ENCODE measurements at places on chromosomes 12 and 14.

- DNase-seq = no peak
These were observed 27.2 kb upstream of the NRXN3 start for GRCh38 chr14:78142998-78143397.

DNA sequence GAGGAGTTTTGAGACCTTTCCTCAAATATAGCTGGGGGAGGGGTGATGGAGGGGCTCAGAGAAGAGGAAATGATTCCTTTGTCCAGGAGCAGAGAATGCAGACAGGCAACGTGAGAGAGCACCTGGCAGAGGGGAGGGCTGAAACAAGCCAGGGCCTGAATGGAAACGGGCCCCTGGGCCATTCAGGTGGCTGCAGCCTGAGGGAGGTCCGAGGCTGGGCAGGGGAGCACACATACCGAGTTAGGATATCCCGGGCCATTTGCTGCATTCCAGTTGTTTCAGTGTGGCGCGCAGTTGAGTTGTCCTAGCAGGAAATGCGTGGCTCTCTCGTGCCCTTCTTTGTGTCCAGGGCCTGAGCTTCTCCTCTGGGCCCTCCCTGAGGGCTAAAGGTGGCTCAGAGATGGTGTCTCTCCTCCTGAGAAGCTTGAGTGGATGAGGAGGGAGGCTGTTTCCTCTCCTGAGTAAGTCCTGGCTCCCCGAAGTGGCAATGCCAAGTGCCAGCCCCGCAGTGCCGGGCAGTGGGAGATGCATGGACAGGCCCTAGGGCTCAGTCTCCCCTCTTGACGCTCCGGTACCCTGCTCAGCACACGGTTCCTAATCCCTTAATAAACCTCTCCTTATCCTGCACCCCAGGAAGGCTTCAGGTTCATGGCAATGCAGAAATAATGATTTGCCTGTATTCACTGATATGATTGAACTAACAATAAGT lies 85.5 kb upstream of the VRK1 start:
- DNase-seq = no peak

- DNase-seq = peak; percentile 25
These were observed 147.7 kb upstream of the SYT10 start for GRCh38 chr12:33587354-33587753.

- no peak for DNase-seq
These were observed 16.6 kb downstream of the FBRSL1 start for GRCh38 chr12:132506328-132507160.

DNA sequence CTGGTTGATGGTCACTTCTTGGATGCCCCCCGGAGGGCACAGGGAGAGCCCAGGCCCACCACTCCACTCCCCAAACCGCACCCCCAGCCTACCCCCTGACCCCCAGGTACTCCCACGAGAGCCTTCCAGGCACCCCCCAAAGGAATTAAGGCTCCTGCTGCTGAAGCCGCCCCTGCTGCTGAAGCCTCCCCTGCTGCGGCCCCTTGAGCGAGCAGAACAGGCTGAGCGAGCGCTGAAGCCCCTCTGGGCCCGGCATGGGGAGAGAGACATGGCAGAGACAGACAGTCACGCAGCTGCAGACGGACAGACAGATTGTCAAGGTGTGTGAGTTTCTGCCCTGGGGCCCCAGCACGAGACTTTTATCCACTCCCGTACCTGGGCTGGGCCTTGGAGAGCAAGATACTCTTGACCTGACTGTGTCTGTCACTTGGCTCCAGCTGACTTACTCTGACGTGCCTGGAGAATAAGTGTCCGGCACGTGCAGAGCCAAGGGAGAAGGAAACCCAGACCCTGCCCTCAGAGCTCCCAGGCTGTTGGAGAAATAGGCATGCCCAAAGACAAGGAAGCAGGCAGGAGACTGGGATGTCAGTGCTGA lies at the start of gene KRT78:
TSS of gene KRT78 (minus strand) at position 334 of the 595 bp plus-strand sequence. CDS start at position 270, 64 bp downstream.
- DNase-seq = no peak

DNA sequence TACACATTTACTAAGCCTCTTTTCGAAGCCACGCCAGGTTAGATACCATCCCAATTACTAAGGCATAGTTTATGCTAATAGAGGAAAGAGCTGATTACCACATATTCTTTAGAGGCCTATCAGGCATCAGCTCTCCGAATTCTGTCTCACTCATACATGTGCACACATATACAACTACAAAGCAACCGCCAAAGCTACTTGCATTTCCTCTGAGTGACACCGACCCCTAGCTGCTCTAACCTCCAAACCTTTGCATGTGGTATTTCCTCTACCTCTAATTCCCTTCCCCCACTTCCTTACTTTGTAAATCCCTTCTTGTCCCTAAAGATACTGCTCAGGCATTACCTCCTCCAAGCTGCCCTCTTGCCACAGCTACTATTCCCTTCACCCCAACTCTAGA lies 107.2 kb downstream of the DUSP6 start:
- no peak for DNase-seq

DNA sequence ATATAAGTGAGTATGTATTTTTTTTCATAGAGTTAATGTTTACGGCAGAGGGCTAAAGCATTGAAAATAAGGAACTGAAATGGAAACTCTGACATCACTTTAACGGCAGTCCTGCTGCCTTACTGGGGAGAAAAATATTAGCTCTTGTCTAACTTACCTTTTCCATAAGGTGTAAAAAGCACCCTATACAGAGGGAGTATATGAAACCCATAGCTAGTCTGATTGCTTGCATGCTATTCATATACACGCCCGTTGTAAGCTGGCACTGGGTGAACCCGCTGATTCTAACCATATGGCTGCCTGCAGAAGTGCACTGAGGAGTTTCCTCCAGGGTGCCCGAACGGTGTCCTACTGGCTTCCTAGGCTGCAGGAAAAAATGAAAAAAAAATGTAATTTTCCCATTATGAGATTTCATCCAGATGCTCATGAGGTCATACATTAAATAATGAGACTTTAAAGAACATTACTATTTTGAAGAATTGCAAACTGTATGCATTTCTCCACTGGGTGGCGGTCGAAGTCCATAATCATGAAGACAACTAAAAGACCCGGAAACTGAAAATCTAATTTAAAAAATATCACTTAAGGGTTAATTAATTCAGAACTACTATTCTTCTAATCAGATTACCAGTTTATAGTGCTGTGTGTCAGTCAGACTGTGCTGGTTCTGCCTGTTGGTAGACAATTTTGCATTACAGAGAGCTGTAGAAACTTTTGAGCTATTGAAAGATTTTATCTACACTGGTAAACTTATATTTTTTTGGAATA lies 144.7 kb downstream of the ALX1 start:
- peak; percentile 10 for DNase-seq

- no peak for DNase-seq
These were observed 591.5 kb downstream of the TRHDE start for GRCh38 chr12:72863671-72864070.

DNA sequence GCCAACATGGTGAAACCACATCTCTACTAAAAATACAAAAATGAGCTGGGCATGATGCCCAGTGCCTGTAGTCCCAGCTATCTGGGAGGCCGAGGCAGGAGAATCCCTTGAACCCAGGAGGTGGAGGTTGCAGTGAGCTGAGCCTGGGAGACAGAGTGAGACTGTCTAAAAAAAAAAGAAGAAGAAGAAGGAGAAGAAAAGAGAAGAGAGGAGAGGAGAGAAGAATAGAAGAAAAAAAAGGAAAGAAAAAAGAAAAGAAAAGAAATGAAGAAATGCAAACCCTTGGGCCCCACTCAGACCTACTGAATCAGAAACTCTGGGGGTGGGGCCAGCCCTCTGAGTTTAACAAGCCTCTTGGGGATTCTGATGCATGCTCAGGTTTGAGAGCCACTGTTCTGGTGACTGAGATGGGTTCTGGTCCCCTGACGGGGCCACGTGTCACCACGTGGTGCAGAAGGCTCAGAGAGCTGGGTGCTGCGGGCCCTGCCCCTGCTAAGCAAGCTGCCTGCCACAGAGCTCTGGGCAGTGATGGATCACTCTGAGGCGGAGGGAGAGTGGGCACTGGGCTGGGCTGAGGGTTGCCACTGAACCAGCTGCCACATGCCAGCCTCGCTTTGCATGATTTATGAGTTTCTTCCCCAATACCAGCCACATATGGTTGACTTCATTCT lies 37.5 kb downstream of the ERH start:
- no peak for DNase-seq

GRCh38 chr12:57526477-57527126 lies 4.0 kb downstream of the MBD6 start:
- no peak for DNase-seq

DNA sequence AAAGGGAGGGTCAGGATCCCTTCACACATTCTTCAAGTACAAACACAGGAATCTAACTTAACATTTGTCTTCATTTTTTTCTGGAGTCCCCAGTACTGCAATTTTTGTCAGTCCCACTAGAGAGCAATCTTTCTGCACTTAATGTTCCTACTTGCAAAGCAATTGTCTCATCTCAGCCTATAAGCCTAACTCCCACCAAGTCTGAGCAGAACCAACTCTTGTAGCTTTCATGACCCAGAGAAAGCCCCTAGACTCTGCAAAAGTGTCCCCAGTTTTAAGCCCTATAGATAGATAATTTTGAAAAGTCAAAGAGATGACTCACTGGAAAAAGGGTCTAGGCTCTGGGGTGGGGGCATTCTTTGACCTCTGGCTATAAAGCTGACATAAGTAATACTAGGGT lies 1.8 kb upstream of the ZBTB39 start:
- DNase-seq = no peak
